Fibroblast of lung (primary cell): ENCODE measurements at places on chromosomes 5 and 9. TPM values are rescaled to one million over a fixed set of nuclear protein-coding genes. Genes with fewer than 3 reads are reported as not detected.

GRCh38 chr5:93273176-93273575 lies 307.8 kb downstream of the NR2F1-AS1 start:
- no peaks in the 10 kb centered on the region for H3K27me3 ChIP-seq
- H3K36me3 ChIP-seq = no peaks in the 10 kb centered on the region
- no peak overlapping the region for H3K27ac ChIP-seq
- H3K4me3 ChIP-seq = no peak overlapping the region

DNA sequence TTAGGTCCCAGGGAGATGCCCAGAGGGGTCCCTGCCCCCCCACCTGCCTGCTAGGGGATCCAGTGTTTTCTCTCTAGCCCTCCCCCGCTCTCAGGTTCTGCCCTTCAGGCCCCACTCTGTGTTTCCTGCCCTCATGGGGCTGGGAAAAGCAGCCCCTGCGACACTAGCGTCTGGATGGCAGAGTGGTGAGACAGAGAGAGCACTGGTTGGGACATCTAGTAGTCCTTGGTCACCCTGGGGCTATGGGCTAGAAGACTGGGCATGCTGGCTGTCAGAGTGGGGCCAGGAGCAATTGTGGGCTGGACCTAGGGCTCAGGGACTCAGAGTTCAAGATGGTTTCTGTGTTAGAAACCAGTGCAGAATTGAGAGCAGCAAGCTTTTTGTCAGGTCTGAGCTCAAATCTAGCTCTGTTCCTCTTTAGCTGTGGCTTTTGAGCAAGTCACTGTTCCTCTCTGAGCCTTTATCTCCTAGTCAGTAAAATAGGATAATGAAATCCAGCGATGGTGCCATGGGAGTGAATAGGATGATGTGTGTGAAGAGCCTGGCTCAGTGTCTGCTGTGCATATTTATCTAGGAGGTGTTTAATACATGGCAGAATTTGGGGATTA lies 39.0 kb downstream of the RGS3 start:
- no peak overlapping the region for H3K4me3 ChIP-seq
- H3K36me3 ChIP-seq = no peaks in the 10 kb centered on the region
- H3K27me3 ChIP-seq = no peaks in the 10 kb centered on the region
- no peak overlapping the region for H3K27ac ChIP-seq
- no peak for DNase-seq

GRCh38 chr5:112320408-112320807 lies 98.7 kb downstream of the EPB41L4A start:
- H3K27me3 ChIP-seq = no peaks in the 10 kb centered on the region
- H3K27ac ChIP-seq = no peak overlapping the region
- no peaks in the 10 kb centered on the region for H3K36me3 ChIP-seq
- H3K4me1 ChIP-seq = no peaks in the 10 kb centered on the region
- no peak overlapping the region for H3K4me3 ChIP-seq

The ARL10 gene
- total RNA-seq = 9.8 and 11.1 TPM in 2 replicates

DNA sequence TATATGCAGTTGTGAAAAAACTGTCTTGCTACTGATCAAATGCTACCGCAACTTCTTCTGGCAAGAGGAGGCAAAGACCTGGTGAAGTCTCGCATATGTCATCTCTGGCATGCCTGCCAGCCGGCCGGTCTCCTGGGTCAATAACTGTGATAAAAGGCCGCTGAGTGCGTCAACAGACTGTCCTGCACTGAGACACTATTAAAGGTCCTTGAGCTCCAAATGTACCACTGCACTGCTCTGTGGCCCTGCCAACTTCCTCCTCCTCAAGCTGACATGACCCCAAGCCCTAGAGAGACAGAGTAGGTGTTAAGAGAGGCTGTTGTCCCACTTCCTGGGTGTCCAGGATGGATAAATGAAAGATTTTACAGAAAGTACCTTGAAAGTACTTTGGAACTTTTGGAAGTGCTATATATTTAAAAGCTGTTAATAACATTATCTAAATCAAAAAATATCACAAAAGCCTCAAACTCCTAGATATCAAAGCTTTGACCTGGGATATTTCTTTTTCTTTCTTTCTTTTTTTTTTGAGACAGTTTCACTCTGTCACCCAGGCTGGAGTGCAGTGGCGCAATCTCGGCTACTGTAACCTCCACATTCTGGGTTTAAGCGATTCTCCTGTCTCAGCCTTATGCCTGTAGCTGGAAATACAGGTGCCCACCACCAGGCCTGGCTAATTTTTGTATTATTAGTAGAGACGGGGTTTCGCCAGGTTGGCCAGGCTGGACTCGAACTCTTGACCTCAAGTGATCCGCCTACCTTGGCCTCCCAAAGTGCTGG lies 31.5 kb downstream of the RAPGEF1 start:
- H3K4me1 ChIP-seq = peaks cover 18% of the 10 kb centered on the region
- no peak overlapping the region for H3K4me3 ChIP-seq
- no peaks in the 10 kb centered on the region for H3K36me3 ChIP-seq
- DNase-seq = no peak
- peak overlapping the region; percentile 71 for H3K27ac ChIP-seq

DNA sequence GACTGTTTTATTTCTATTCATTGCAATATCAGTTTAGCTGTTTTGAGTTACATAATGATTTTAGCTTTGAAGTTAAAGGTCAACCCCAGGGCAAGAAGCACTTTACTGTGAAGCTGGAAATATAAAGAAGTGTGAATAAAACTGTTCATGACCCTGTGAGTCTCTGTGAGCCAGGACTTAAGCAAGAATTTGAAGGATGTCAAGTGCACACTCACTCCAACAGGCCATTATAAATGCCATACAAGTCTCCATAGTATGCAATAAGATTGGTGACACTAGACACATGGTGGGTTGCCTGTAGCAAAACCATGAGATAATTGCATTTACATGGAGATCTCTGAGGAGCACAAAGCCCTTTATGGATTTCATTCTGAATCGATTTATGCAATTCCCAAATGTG lies 318.7 kb upstream of the ITGA1 start:
- no peaks in the 10 kb centered on the region for H3K4me1 ChIP-seq
- H3K4me3 ChIP-seq = no peak overlapping the region

DNA sequence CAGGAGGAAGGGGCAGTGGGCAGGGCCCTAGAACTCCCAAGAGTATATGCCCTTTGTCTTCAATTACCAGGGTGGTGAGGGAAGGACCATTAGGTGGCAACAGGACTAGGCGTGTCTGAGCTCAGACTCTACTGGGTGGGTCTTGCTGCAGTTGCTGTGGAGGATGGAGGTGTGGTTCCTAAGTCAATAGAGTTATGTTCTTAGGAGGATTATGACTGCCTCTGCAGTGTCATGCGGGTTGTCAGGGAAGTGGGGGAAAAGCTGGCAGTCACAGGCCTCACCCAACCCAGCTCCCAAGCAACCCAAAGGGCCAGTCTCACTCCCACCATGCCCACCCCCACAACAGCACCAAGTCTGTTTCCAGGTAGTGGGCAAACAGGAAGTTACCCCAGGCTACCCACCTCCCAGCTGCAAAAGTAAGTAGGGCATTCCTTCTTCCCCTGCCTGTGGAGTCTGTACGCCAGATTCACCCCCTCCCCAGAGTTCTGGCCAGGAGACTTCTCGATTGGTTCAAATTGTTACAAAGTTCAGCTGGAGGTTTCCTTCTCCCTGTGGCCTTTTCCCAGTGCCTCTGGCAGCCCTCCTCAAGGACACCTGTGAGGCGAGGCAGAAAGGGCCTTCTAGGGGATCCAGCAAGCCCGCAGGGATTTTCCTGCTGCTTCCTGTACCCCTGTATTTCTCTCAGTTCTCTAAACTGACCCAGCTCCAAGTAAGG lies 145.3 kb downstream of the HINT1 start:
- DNase-seq = no peak
- H3K4me3 ChIP-seq = no peak overlapping the region
- H3K27me3 ChIP-seq = no peaks in the 10 kb centered on the region
- no peaks in the 10 kb centered on the region for H3K36me3 ChIP-seq
- H3K4me1 ChIP-seq = no peaks in the 10 kb centered on the region

GRCh38 chr5:3324421-3325101 lies 271.1 kb upstream of the IRX1 start:
- no peaks in the 10 kb centered on the region for H3K36me3 ChIP-seq
- no peaks in the 10 kb centered on the region for H3K4me1 ChIP-seq
- no peak overlapping the region for H3K4me3 ChIP-seq
- no peak for DNase-seq
- H3K27ac ChIP-seq = no peak overlapping the region

GRCh38 chr9:74138182-74138581 lies 359.0 kb upstream of the RORB start:
- DNase-seq = no peak
- H3K27me3 ChIP-seq = no peaks in the 10 kb centered on the region
- H3K36me3 ChIP-seq = no peaks in the 10 kb centered on the region
- no peaks in the 10 kb centered on the region for H3K4me1 ChIP-seq

The ARHGEF37 gene
- 3.1 and 5.3 TPM in 2 replicates for total RNA-seq

The FGF18 gene
- total RNA-seq = 8.0 and 19.3 TPM in 2 replicates

DNA sequence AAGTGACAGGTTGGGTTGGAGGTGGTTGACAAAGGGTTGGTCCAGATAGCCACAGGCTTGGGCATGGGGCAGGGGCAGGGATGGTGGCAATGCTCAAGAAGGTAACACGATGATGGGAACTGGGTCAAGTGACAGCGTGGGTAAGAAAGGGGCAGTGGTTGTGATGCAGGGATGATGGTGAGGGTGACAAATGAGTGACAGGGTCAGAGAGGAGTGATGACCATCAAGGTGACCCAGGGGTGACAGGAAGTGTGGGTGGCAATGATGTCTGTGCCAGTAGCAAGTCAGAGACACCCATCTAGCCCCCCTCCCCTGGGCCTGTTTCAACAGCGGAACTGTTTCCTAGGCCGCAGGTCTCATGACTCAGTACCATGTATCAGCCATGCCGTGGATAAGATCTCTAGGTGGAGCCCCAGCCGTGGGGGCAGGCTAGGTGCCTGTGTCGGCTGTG lies 20.5 kb downstream of the AQP3 start:
- no peaks in the 10 kb centered on the region for H3K4me1 ChIP-seq
- H3K36me3 ChIP-seq = no peaks in the 10 kb centered on the region
- H3K27me3 ChIP-seq = no peaks in the 10 kb centered on the region
- DNase-seq = no peak

- H3K36me3 ChIP-seq = no peaks in the 10 kb centered on the region
- no peak overlapping the region for H3K27ac ChIP-seq
- DNase-seq = peak; percentile 73
- H3K4me3 ChIP-seq = no peak overlapping the region
- H3K27me3 ChIP-seq = no peaks in the 10 kb centered on the region
Measured at GRCh38 chr5:67209141-67209771, 12.7 kb upstream of the CD180 start.

The FGF10 gene
- total RNA-seq = 110 and 154 TPM in 2 replicates

The ROR2 gene
- total RNA-seq = 27.9 and 39.5 TPM in 2 replicates

DNA sequence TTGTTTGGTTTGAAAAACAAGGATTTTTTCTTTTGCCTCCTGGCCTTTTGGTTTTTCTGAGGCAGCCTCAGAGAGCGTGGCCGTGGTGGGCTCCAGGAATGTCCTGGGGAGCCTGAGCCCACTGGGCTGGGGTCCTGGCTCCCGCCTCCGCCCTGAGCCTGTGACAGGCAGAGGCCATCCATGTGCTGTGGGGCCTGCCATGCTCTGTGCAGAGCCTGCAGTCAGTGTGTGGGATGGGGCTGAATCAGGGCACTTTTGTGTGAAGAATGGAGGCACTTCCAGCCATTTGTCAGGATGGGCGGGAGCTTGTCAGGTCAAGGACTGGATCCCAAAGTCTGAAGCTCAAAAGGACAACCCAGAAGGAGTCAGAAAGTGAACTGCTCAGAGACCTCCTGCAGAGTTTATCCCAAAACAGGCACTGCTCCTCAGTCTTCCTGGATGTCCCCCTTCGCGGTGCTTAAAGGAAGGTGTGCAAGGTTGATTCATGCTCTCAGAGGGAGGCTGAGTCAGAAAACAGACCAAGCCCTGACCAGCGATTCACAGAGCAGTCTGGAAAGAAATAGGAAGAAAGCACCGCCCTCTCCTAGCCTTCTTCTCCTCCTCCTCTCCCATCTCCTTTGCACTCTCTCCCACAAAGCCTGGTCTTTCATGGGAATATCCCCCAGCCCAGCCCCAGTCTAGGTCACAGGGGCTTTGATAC lies 53.2 kb downstream of the MVB12B start:
- no peak overlapping the region for H3K27ac ChIP-seq
- no peak for DNase-seq
- no peaks in the 10 kb centered on the region for H3K36me3 ChIP-seq
- H3K27me3 ChIP-seq = no peaks in the 10 kb centered on the region

- no peaks in the 10 kb centered on the region for H3K27me3 ChIP-seq
- peaks cover 4% of the 10 kb centered on the region for H3K4me1 ChIP-seq
- H3K36me3 ChIP-seq = no peaks in the 10 kb centered on the region
- no peak overlapping the region for H3K27ac ChIP-seq
- H3K4me3 ChIP-seq = no peak overlapping the region
Measured at GRCh38 chr5:122137702-122138101, 8.4 kb downstream of the ZNF474 start.

GRCh38 chr5:98605426-98605825 lies 168.0 kb upstream of the RGMB start:
- no peaks in the 10 kb centered on the region for H3K27me3 ChIP-seq
- no peak overlapping the region for H3K27ac ChIP-seq
- H3K4me3 ChIP-seq = no peak overlapping the region
- no peaks in the 10 kb centered on the region for H3K36me3 ChIP-seq

DNA sequence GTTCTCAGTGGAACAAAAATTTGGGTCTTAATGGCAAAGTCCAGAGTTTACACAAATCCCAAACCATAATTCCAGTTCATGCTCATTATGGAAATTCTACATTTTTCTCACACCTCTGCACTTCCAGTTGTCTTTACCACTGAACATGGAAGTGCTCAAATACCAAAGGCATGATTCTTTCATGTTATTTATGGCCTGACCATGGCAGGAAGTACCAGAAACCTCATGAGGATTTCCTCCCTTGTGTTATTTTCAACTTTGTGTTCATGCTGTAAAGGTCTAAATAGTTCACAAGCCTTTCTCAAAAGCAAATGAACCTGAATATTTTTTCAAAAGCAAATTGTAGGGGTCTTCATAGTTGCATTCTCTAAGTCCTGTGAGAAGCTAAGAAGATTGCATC lies 82.0 kb upstream of the ITGA1 start:
- no peak overlapping the region for H3K4me3 ChIP-seq
- H3K4me1 ChIP-seq = peaks cover 8% of the 10 kb centered on the region
- no peak overlapping the region for H3K27ac ChIP-seq
- no peak for DNase-seq
- no peaks in the 10 kb centered on the region for H3K36me3 ChIP-seq

The MFAP3 gene
- 63.3 and 65.2 TPM in 2 replicates for total RNA-seq

The HIGD2A gene
- 41.6 and 54.7 TPM in 2 replicates for total RNA-seq

DNA sequence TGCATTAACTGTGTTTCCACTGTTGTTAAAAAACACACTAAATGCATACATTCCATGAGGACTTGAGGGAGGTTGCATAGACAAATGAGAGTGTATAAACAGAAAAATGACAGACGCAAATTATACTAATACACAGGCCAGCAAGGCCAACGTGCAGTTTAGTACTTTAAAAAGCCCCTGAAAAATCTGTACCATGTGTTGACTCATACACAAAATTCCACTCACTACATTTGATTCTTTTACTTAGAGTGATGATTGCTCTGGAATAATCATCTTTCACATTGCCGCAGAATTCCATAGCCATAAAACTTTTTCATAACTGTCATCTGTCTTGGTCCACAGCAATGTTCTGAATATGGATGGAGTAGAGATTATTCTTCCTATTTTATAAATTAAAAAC lies 215.7 kb downstream of the FAM114A2 start:
- H3K4me1 ChIP-seq = no peaks in the 10 kb centered on the region
- no peak for DNase-seq
- H3K27me3 ChIP-seq = no peaks in the 10 kb centered on the region
- H3K4me3 ChIP-seq = no peak overlapping the region
